ENCODE measurements at places on chromosomes 1 and 21.

DNA sequence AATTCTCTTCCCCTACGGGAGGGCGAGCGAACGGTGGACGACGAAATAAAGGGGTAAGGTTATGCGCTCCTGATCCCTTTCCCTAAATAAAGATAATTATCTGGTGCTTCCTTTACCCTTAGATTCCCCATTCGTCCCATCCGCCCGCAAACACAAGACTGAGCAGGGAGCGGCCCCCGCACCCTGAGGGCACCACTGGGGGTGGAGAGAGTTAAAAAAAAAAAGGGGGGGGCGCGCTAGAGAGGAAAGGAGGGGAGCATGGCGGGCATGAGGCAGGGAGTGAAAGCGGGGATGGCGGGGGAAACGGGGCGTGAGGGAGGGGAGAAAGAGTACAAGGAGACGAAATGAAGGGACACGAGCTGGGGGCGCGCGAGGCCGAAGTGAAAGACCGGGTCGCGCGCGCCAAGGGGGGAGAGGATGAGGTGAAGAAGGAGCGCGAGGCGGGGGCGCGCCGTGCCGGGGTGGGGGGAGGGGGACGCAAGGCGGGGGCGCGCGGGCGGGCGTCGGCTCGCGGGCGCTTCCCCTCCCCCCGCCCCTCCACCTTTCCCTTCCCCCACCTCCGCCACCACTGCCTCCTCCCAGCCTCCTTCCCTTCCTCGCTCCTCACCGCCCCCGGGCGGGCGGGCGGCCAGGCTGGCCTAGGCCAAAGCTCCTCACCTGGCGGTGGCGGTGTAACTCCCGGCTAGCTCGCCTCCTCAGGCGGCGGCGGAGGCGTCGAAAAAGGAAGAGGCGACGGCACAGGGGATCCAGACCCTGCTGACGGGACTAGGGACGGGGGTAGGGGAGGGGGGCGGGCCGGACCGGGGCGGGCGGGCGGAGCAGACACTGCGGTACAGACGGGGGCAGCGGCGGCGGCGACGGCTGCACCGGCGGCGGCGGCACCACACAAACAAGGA lies 448 bp downstream of the GATAD2B start:
- DNase-seq, result no peak

DNA sequence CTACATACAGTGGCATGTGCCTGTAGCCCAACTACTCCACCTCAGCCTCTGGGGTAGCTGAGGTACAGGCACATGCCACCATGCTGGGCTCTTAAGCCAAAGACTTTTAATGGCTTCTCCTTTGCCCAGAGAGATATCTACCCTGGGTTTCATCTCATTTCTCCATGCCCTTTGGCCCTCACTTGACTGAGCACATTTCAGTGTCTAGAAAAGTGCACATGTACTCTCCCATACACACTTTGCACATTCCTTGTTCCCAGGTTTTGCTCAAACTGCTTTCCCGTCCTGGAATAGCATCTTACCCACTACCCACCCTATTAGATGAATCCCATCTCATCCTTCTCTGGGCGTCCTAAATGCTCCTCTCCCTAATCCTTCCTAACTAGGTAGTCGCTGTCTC lies 10.2 kb upstream of the RXRG start:
- no peak for DNase-seq

DNA sequence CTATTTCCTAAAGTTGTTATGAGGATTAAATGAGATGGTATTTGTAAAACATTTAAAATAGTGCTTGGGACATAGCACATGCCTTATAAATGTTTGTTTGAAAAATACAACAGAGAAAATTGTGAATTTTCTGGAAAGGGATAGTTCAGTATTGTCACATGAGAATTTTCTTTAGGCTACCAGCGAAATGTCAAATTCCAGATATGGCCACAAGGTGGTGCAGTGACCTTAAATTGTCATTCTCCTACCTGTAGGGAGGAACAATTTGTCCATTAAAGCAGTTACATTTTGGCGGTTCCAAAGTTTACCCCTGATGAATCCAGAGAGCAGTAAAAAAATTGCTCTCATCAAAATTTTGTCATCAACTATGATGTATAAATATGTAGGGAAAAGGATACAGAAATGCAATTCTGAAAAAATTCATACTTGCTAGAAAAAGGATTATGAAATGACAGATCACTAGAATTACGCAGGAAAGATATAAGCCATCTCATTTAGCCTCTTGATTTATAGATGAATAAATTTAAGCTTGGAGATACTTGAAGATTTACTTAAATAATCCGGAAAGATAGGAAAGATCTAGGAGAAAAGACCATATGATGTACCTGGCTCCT lies 50.2 kb upstream of the TSHB start:
- peak; percentile 67 for DNase-seq

- no peak for DNase-seq
Measured at GRCh38 chr21:28487455-28488070, 505.1 kb downstream of the LTN1 start.

- no peak for DNase-seq
Measured at GRCh38 chr1:207049054-207049453, 2.0 kb downstream of the YOD1 start.
